ENCODE measurements at places on chromosomes 16 and 17.
A peak's percentile ranks its signal among the peaks of the same experiment; 100 is the strongest.

- DNase-seq: no peak
Measured at GRCh38 chr17:63823659-63824331, 3.4 kb upstream of the PSMC5 start.

DNA sequence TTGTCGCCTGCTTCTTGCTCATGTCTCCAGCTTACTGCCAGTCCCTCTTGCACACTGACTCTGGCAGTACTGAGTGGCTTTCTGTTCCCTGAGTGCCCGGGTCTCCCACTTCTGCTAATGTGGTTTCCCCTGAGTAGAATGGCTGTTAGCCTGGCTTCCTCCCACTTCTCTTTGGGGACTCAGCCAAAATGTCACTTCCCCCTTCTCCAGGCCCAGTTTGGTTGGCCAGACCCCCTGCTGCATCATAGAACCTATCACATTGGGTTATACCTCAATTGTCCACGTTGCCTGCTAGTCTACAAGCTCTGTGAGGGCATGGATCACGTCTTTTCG, 304.4 kb downstream of the HS3ST3B1 start:
- DNase-seq: no peak

- DNase-seq: no peak
Measured at GRCh38 chr17:73612031-73612472, 32.2 kb downstream of the SDK2 start.

DNA sequence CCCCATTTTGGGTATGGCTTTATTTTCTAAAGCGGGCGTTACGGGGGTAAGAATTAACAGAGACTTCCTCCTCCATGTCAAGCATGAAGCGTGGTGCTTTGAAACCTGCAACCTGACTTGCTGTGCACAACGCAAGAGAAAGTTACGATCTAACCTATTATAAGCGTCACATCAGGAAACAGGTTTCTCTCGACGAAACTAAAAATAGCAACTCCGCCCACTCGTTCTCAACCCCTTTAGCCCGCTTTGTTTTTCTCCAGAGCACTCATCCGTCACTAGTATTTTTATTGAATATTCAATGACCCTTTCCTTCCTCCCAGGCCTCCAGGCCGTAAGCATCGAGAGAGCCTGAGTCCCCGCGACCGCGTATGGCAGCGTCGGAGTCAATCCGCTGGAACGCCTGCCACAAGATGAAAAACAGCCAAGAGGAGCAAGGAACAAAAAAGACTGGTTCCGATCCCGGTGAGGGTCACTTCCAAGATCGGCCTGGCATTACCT, 555 bp downstream of the NUP88 start:
- DNase-seq: peak; percentile 3

- no peak for DNase-seq
Measured at GRCh38 chr17:16121915-16122314, 93.4 kb downstream of the NCOR1 start.

GRCh38 chr16:19916064-19916463, 31.4 kb upstream of the GPRC5B start:
- no peak for DNase-seq

DNA sequence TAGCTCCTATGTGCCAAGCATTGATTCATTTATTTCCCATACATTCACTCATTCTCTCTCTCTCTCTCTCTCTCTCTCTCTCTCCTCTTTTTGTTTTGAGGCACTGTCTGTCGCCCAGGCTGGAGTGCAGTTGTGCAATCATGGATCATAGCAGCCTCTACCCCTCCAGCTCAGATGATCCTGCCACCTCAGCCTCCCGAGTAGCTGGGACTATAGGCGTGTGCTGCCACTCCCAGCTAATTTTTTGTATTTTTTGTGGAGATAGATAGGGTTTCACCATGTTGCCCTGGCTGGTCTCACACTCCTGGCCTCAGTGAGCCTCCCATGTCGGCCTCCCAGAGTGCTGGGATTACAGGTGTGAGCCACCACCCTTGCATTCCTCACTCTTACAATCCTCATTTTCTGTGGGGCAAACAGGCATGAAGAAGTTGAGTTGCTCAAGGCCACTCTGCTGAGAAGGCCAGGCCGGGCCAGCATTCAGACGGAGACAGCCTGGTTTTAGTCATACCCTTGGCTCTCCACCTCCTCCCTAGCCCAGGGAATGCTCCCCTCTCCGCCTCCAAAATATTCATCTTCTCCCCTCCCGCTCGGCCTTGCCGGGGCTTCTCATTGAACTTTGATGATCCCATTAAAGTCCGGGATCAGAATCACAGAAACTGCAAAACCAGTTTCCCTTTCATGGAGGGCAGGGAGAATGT, 765 bp upstream of the PRM2 start:
- DNase-seq: no peak

DNA sequence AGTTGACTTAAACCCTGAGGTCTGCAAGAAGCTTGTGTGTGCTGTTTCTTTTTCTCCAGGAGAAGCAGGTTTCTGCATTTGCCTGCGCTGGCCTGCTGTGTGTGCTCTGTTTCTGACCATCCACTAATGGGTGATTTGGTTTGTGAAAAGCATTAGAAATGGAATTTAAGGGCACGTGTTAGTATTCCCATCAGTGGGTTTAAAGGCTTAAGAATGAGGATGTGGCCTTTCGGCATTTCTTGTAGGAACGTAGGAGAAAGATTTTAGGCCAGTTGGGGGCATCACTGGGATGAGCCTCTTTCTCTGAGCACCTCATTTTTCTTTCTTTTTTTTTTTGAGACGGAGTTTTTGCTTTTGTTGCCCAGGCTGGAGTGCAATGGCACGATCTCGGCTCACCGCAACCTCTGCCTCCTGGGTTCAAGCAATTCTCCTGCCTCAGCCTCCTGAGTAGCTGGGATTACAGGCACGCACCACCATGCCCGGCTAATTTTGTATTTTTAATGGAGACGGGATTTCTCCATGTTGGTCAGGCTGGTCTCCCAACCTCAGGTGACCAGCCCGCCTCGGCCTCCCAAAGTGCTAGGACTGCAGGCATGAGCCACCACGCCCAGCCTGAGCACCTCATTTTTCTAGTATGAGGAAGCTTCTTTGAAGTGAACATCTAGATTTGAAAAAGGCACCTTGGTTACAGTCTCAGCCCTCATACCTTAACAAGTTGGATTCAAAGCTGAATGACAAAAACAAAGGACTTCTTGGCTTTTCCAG, 110.3 kb downstream of the BANP start:
- DNase-seq: no peak

DNA sequence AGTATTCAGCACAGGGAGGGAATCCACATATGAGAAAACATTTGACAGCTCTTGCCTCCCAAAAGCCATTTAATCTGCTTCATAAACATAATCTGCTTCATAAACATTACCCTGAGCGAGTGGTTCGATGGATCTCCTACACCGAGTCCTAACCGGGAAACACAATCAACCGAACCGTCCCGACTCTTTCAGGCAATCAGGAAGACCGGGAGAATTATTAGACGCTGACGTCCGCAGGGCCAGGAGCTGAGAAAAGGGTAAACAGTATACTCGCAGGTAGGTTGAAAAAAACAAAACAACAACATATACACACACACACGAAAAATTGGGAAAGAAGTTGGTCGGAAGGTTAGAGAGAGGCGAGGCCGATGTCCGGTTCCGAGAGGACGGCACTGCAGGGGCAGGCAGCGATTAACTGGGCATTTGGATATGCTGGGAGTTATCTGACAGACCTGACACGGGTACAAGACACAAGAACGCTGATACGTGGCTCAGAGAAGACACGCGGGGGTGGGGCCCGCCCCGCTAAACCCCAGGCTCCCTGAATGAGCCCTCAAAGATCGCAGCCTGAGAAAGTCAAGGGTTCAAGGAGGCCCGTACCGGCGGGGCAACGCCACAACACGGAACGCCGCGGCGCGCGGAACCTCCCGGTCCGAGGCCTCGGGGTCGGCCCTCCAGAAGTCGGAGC, 585 bp downstream of the AP1G1 start:
- no peak for DNase-seq

GRCh38 chr17:45225964-45226530, 4.4 kb downstream of the FMNL1 start:
- no peak for DNase-seq

All from NCI-H187 treated with DMSO at 0.1 percent for 48 hours (cell line).